ENCODE measurements at places on chromosomes 7 and 10.

DNA sequence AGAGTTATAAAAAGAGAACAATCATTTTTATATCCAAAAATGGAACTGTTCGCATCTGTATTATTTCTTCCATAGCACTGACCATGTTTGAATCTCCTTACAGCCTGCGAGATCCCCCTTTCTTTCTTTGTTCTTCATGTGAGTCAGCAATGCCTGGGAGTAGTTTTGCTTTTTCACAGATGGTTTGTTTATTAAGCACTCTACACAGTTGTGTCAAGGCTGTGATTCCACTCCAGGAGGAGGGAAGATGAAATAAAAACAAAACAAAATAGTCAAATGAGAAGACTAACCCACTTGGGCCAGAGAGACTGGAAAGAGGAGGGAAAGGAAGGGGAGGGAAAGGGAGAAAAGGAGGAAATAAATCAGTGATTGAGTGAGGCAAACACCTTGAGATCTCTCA, 7.8 kb downstream of the LIPF start:
- no peak for ATAC-seq

DNA sequence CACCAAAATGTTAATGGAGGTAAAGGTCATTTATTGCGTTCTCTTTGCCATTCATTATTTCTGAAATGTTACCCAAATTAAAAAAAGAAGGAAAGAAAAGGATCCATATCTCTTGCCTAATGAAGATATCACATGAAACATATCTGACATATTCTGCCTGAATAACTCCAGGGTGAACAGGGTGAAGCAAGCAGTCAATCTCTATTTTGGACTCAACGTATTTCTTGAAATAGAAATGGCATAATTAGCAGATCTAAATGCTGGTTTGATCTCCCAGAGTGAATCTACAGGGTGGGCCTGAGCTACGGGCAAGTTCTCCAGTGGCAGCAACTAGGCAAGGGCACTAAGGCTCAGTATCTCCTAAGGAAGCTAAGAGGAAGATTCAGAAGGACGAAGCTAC, 24.0 kb downstream of the MPP7 start:
- no peak for ATAC-seq

DNA sequence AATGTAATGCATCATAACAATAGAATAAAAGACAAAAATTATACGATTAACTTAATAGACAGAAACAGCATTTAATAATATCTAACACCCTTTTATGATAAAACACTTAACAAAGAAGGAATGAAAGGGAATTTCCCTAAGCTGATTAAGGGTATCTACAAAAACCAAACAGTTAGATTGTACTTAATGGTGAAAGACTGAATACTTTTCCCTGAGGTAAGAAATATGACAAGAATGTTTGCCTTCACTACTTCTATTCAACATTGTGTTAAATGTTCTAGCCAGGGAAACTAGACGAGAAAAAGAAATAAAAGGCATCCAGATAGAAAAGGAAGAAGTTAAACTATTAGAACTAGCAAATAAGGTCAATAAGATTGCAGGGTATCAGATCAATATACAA, 276.9 kb downstream of the BAMBI start:
- no peak for ATAC-seq

GRCh38 chr7:45036317-45036716, 36.3 kb downstream of the CCM2 start:
- no peak for ATAC-seq

DNA sequence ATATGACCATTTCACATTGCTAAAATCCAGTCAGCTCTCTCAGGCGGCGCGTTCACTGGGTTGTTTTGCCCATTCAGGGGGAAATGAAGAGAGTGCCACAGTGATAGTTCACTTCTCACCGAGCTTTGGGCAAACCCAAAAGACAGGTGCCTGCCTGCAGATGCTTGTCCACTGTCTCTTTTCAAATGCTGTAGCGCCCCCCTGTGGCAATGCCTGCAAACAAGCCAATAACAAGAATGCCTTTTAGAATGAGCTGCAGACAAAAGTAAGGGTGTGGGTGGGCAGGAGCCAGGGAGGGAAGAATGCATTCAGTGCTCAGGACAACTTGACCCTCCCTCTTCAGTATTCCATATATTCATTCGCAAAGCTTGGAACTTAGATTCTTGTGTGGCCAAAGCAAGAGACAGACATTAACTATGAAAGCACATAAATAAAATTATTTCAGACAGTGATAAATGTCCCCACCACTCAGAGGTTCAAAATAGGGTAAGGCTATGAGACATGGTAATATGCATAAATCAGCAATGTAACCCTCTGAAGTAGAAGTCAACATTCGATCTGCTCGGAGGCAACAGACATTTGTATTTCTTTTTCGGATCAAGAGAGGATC, 86.9 kb downstream of the JAZF1 start:
- no peak for ATAC-seq

DNA sequence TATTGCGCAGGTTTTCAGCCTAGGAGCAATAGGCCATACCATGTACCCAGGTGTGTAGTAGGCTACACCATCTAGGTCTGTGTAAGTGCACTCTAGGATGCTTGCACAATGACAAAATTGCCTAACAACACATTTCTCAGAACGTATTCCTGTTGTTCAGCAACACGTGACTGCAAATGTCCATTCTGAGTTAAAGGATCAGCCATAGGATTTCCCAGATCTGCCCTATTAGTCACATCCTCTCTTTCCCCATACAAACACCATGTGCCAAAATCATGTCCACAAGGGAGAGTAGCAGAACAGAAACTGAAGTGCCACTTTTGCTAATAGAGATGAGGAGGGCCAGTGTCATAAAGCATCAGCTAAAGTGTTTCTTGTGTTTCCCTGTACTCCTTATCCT, 42.6 kb upstream of the AMPH start:
- ATAC-seq: peak; percentile 64

- no peak for ATAC-seq
These were observed 85.3 kb upstream of the UNC5B start for GRCh38 chr10:71127104-71127503.

- no peak for ATAC-seq
These were observed 168.3 kb downstream of the GLI3 start for GRCh38 chr7:42068554-42069280.

- no peak for ATAC-seq
These were observed 330.4 kb downstream of the ARL4A start for GRCh38 chr7:13017881-13018280.

- ATAC-seq: no peak
These were observed 71.7 kb downstream of the RAMP3 start for GRCh38 chr7:45229156-45229920.

GRCh38 chr7:22935269-22935668, 78.7 kb downstream of the HYCC1 start:
- no peak for ATAC-seq

GRCh38 chr7:83413831-83414230, 235.1 kb downstream of the SEMA3E start:
- ATAC-seq: no peak

GRCh38 chr10:127826154-127826725, 66.5 kb downstream of the CLRN3 start:
- ATAC-seq: no peak

GRCh38 chr7:100865372-100865911, 1.7 kb upstream of the TRIP6 start:
- ATAC-seq: no peak

DNA sequence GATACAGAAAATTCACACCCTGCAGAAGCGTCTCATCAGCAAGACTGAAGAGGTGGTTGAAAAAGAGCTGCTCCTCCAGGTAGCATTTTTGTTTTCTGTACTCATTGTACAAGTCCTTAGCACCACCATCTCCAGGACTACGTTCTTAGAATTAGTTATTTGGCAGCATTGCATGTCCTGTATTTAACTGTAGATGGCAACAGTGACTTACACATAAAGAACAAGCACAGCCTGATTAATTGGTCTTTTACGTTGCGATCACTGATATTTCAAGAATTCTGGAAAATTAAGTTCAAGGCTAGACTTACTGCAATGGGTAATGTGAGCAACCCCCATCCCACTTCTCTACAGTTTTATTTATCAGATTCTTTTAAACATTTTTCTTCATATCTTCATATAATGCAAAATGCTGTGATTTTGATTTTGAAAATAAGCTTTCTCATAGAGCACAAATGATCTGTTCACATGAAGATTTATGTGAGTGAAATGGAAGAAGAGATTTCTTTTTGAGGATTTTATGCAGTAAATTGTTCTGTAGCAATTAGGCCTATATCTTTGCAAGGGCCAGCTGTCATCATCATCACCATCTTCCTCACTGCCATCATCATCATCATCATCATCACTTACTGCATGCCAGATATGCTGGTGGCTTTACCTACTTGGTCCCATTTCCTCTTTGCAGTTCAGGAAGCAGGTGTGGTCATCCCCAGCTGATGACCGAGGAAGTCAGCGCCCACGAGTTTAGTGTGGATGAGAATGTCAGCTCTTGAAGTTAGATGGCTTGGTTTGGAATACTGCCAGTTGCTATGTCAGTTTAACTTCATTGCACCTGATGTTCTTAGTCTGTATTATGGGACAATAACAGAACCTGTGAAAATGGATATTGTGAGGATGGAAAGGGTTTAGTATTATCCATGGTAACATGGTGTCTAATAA, 53.4 kb downstream of the CFAP58 start:
- no peak for ATAC-seq

- ATAC-seq: no peak
These were observed 136.4 kb downstream of the CUBN start for GRCh38 chr10:16993186-16993585.

DNA sequence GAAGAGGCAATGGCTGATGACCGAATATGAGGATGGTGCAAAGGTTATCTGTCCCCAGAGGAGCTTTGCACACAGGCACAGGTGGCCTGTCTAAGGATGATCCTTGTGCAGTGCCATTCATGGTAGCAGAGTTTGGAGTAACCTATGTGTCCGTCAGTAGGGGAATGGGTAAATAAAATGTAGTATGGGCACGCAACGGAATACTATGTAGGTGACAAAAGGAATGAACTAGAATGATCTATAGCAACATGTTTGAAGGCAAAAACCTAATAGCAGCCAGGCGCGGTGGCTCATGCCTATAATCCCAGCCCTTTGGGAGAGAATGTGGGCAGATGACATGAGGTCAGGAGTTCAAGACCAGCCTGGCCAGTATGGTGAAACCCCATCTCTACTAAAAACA, 41.6 kb upstream of the ECHDC3 start:
- no peak for ATAC-seq

GRCh38 chr7:122525355-122525754, 173.6 kb downstream of the RNF133 start:
- no peak for ATAC-seq

DNA sequence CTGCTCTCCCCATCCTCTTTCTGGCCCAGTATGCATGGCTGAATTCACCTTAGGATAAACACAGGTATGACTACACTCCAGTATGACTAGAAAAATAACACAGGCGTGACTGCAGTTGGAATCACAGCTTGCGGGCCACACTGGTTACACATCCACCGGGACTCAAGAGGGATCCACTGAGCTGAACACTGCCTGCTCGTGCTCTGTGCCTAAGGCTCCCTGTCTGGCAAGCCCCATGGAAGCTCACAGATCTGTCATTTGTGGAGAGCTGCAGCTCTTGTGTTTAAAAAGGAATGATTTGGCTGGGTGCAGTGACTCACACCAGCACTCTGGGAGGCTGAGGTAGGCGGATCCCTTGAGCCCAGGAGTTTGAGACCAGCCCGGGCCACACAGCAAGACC, 26.8 kb downstream of the VOPP1 start:
- ATAC-seq: no peak

- no peak for ATAC-seq
These were observed 6.6 kb downstream of the DGKI start for GRCh38 chr7:137839903-137840779.

- peak; percentile 92 for ATAC-seq
These were observed 9.7 kb upstream of the ZFAND2A start for GRCh38 chr7:1169409-1170368.

DNA sequence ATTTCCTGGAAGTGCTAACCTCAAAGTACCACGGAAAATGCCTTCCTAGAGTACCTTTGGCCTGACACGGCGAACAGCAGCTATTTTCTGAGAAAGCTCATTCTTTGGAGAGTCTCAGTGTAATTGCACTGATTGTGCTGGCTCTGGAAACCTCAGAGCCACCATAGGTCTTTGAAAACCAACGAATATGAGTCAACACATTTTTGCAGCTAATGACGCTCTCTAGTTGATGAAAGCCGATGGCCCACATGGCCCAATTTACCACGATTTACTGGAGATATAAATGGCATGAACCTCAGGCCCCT, 187.1 kb downstream of the ADARB2 start:
- ATAC-seq: no peak

DNA sequence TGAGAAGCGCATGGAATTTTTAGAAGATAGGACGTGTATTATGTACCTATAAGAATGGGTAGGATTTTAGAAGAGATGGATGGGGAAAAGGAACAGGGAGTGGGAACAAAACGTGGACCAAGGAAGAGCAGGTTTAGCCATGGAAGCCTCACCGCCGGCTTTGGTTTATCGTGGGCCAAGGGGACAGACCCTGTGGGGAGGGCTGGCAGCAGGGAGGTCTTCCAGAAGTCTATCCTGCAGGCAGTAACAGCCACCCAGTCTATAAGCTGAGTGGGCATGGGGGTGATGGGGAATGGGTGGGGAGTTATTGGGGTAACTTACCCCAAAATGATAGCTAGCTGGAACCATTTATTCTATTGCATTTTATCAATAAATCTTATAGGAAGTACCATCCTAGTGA, 44.9 kb downstream of the IKZF1 start:
- ATAC-seq: no peak

- ATAC-seq: peak; percentile 39
These were observed 226.2 kb downstream of the ZMYND11 start for GRCh38 chr10:361203-362081.

DNA sequence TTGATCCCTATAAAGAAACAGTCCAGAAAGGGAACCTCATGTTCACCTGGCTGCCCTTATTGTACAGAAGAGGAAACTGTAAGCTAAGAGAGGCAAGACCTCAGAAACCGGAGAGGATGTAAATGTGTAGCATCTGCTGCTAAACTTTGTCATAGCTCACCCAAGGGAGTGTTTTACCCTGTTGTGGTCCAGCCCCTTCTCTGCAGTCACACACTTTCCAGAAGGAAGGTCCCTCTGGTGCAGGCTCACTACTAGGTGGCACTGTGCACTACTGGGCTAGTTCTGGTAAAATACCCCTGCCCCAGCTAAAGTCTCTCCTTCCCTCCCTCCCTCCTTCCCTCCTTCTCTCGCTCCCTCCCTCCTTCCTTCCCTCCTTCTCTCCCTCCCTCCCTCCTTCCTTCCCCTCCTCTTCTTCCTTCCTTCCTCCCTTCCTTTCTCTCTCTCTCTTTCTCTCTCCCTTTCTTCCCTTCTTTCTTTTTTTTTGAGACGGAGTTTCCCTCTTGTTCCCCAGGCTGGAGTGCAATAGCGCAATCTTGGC, 42.5 kb upstream of the LCOR start:
- ATAC-seq: no peak

GRCh38 chr7:25707768-25708620, 444.0 kb upstream of the NFE2L3 start:
- ATAC-seq: no peak

DNA sequence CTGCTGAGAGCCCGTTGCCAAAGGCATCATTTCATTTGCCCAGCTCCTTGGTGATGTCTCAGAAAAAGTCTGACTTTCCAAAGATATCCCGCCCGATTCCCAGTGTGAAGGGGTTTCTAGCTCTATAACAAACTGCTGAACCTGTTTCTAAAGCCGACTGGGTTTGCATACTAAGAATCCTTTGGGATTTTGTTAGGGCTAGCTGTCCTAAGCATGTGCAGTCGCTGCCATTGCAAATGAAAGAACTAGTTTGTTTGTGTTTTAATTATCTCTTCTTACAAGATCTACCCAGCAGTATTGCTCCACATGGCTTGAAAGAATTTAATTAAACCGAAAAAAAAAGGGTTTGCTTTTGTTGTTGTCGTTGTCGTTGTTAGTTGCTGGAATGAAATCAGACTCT, 476.6 kb downstream of the GATA3 start:
- ATAC-seq: no peak

Data from gastroesophageal sphincter (tissue), 4 donors.